ENCODE measurements at places on chromosomes 1 and 21.

DNA sequence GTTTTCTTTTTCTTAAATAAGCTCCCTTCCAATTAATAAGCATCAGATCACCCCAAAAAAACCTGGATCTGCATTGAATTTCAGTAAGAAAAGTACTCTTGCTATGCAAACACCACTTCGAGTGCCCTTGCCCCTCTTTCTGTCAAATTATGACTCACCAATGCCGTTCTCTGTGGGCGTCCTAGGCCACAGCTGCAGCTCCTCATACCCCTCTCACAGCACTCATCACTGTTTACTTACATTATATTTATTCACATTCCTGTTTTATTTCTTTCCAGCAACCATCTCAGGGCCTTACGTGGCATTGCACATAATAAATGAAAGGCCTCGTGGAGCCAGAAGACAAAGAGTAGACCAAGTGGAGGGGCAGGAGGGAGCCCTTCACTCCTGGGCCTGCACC is 99.1 kb upstream of the CTTNBP2NL start:
- DNase-seq = no peak
- H3K27ac ChIP-seq = no peak overlapping the region
- no peaks in the 10 kb centered on the region for H3K4me1 ChIP-seq
- H3K27me3 ChIP-seq = no peaks in the 10 kb centered on the region
- H3K36me3 ChIP-seq = no peaks in the 10 kb centered on the region

GRCh38 chr1:64933296-64934070 is 32.9 kb downstream of the JAK1 start:
- no peaks in the 10 kb centered on the region for H3K27me3 ChIP-seq
- H3K4me1 ChIP-seq = peaks cover 13% of the 10 kb centered on the region
- H3K36me3 ChIP-seq = no peaks in the 10 kb centered on the region
- no peak for DNase-seq
- H3K4me3 ChIP-seq = no peak overlapping the region
- no peak overlapping the region for H3K27ac ChIP-seq

DNA sequence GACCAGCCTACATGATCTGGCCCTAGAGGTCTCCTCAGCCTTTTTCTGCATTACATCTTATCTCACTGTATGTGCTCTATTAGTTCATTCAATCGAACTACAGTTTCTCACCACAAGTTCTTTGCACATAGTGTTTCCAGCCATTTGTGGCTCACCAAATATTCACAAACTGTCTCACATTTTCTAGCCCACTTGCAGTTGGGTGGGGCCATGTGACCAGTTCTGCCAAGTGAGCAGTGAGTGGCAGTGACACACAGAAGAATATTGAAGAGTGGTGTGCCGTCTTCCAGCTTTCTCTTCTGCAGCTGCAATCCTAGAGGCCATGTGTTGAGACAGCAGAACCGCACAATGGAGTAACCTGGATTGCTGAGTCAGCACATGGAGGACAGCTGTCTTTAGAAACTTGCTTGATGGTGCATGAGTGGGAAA is 103.2 kb upstream of the ZNF644 start:
- no peak overlapping the region for H3K27ac ChIP-seq
- no peak for DNase-seq
- H3K4me1 ChIP-seq = no peaks in the 10 kb centered on the region
- no peaks in the 10 kb centered on the region for H3K36me3 ChIP-seq
- H3K4me3 ChIP-seq = no peak overlapping the region

GRCh38 chr1:205986861-205987260 is 16.3 kb downstream of the RAB7B start:
- H3K4me3 ChIP-seq = no peak overlapping the region
- no peaks in the 10 kb centered on the region for H3K36me3 ChIP-seq
- no peaks in the 10 kb centered on the region for H3K27me3 ChIP-seq
- no peak for DNase-seq
- no peak overlapping the region for H3K27ac ChIP-seq
- H3K4me1 ChIP-seq = no peaks in the 10 kb centered on the region

DNA sequence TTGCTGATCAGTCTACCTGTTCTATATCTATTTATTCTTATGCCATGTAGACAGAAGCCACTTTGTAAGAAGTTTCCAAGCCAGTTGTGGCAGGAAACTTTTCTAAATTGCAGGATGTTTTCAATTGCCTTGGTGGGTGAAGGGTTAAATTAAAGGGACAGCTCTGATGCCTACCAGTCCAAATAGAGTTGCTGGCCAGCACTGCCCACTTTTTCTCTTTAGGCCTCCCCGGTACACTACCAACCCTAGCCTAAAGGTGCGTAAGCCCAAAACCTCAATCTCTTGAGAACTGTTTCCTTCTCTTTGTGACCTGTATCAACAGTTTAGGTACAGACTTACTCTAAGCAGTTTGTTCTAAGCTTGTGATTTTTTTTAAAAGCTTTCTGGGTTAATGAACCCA is 15.5 kb downstream of the SUSD4 start:
- no peaks in the 10 kb centered on the region for H3K36me3 ChIP-seq
- H3K27me3 ChIP-seq = no peaks in the 10 kb centered on the region
- no peaks in the 10 kb centered on the region for H3K4me1 ChIP-seq
- no peak for DNase-seq

DNA sequence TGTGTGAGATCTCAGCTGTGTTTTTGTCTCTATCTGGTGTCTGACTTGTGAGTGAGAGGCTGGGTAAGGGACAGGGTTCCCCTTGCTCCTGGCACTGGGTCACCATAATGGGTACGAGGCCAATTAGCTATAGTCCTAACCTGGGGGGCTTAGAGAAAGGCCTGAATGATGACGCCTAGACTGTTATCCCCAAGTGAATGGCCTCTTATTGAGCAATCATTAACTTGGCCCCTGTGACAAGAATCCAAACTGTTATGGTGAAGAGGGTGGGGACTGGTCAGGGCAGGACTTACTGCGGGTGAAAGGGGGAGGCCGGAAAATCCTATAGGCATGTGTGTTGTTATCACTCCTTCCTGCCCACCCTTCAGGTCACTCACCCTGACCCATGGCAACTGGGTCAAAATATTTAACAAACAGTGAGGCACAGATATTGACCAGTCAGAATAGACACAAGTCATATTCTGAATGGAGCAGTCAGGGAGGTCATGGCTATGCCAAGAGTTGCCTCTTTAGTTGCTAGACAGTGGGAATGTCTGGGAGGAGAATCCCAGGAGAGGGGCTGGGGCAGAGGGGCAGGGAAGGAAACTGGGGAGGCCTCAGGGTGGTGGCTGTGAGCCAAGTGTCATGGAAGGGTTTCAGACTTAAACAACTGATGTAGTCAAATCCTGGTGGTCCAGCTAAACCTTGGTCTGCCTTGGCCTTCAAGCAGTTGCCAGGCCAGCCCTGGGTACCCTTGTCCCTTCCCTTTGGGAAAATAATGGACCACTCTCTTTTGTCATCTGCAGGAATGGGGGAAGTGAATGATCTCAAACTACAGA is 3.2 kb downstream of the NR0B2 start:
- DNase-seq = no peak
- H3K36me3 ChIP-seq = no peaks in the 10 kb centered on the region
- H3K27me3 ChIP-seq = no peaks in the 10 kb centered on the region

DNA sequence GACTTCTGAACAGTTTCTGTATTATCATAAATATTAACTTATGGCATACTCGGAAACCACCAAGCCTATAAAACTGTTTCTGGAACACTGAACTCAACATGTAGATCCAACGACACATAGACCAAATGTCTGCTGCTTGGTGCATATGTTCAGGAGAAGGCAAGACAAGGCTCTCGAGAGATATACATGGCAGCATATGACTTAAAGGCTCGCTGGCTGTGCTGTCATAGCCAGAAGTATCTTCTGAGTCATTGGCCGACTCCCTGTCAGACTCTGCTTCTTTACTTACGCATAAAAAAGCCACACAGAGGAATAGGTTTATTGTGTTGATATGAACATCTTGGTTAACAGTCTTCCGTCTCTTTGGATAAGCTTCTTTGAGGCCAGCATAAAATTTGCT is 60.6 kb downstream of the LYST start:
- H3K36me3 ChIP-seq = no peaks in the 10 kb centered on the region
- no peak for DNase-seq
- H3K4me1 ChIP-seq = no peaks in the 10 kb centered on the region
- no peak overlapping the region for H3K27ac ChIP-seq
